Kidney tubule cell (primary cell): ENCODE measurements at places on chromosomes 3 and 15.

DNA sequence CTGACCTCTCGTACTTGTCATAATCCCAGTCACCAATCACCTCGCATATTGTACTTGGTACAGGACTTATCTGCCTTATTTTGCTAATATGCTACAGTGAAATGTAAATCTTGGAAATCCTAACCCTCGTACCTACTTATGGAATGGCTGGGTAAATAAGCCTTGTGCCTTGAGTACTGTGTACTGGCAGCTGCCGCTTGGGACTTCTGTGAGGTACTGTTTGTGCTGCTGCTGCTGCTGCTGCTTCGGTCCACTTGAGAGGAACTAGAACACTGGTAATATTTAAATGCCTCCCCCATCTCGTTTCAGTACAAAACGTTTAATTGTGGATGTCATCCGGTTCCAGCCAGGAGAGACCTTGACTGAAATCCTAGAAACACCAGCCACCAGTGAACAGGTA lies 42.5 kb upstream of the CRTC3 start:
- no peak for DNase-seq

- no peak for DNase-seq
Observed at GRCh38 chr3:114480442-114480841, 186.6 kb downstream of the TIGIT start.

DNA sequence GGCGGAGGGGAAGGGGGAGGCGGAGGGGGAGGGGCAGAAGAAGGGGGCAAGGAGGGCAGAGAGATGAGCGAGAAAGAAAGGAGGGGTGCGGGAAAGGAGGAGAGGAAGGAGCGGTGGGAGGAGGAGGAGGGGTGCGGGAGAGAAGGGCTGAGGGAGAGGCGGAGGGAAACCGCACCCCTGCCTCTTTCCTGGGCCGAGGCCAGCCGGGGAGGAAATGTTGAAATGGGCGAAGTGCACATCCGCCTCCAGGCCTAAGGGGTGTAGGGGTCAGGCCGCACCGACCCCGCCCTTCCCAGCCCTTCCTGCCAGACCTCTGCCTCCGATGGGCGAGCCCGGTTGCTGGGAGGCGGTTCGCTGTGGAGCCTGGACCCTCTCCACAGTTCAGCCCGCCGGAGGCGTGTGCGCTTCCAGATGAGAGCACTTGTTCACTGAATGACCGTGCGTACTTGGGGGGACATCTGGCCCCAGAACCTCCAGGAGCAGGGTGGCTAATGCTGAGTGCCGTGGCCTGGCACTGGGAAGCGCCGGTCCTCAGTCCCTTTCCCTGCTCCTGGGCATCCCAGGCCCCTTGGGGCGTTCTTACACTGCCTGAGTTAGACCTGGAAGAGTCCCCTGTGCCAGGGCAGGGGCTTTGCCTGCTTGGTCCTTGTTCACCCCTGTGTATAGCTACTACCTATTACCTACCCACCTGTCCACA lies 110.3 kb upstream of the KLF13 start:
- peak; percentile 76 for DNase-seq

- peak; percentile 5 for DNase-seq
Observed at GRCh38 chr3:178487752-178488151, 48.5 kb upstream of the KCNMB2 start.

- DNase-seq = no peak
Observed at GRCh38 chr3:124075753-124076152, 83.8 kb upstream of the ROPN1 start.

- peak; percentile 96 for DNase-seq
Observed at GRCh38 chr15:59294574-59295260, 78.0 kb downstream of the MYO1E start.

DNA sequence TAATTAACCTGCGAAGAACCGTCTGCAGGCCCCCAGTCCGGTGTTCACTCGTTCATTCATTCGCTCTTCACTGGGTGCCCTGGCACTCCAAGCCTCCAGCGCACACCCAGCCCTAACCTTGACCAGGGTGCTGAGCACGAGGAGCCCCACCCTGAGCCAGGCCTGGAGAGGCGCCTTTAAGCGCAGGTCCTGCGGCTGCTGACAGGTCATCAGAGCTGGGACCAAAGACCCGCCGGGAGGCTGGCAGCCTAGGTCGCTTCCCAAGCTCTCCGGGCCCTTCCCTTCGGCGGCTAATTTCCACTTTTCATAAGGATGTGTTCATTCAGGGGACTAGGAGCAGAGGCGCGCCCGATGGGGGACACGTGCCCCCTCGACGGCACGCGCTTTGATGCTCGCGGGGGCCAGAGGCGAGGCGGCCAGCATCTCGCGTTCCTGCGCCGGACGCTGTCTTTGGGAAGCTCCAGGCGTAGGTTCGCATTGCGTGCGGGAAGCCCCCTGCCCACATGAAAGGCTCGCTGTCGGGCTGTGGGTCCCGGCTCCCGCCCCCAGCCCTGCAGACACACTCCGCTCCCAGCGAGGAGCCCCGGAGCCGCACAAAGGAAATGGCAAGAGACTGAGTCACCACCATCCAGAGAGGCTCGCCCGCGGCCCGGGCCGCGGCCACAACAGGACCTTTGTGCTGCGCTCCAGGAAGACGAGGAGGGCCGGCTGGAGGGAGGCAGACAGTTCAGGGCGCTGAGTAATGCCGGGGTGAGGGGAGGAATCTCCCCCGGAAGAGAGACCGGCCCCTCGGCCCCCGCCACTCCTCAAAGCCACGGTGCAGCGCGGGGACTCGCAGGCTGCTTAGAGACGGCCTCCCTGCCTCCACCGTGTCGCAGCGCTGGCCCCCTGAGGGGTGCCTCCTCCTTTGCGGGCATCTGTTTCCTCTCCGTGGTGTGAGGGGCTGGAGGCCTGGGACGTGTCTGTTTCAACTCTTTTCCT lies 266.4 kb upstream of the HES1 start:
- peak; percentile 89 for DNase-seq

- DNase-seq = peak; percentile 18
Observed at GRCh38 chr3:188646592-188646991, 492.6 kb downstream of the LPP start.

GRCh38 chr3:105579439-105579838 lies 212.7 kb downstream of the ALCAM start:
- DNase-seq = no peak

DNA sequence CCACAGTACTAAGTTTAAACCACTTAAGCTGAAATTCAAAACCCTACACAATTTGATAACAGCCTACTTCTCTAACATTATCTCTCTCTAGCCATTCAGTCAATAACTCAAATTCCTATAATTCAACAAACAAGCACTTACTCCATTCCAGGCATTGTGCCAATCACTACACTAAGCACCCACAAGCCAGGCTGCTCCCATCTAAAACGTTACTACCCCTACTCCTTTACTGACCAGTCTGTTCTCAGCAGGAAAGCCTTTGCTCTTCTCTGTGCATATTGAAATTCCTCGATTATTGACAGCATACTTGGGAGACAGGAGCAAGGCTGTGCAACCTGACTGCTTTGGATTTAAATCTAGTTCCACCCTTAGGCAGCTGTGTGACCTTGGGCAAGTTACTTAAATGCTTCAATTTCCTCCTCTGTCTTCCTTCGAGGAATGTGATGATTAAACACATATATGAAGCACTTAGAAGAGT lies 177.2 kb upstream of the THBS1 start:
- peak; percentile 64 for DNase-seq

- peak; percentile 48 for DNase-seq
Observed at GRCh38 chr3:69855436-69856162, 116.3 kb downstream of the MITF start.

DNA sequence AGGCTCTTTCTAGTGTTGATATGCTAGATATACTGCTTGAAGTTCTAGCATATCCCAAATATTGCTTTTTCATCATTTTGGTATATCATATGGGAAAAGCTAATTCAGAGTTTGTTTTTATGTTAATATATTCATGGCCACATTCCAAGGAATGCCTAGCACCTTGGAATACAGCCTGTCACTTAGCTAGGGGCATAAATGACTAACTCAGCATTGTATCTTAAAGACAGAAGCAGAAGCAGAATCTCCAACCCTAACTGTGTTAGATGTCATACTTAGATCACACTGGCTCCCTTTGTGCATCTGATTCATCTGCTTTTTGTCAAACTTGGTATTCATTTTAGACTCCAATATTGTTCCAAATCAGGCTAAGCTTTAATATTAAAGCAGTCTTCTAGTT lies 130.8 kb upstream of the TSPAN3 start:
- DNase-seq = peak; percentile 21

- DNase-seq = no peak
Observed at GRCh38 chr15:74543043-74543422, 2.0 kb downstream of the ARID3B start.

GRCh38 chr3:136351351-136351750 lies 101.2 kb downstream of the PCCB start:
- DNase-seq = no peak

DNA sequence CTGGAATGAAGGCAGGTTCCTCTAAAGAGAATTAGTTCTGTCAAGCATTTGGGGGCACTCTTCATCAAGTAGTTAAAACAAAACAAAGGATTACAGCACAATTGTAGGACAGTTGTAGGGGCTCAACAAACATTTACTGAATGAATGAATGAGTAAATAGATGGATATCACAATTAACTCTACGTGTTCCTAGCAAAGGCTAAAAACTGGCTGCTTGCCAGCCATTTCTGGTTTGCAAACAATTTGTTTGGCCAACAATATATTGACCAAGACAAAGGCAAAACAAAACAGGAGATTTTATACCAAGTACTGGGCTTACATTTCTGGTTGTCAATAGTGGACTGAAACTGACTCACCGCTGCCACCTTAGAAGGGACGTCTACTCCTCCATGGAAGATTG lies 116.8 kb downstream of the ZNF280D start:
- DNase-seq = no peak

DNA sequence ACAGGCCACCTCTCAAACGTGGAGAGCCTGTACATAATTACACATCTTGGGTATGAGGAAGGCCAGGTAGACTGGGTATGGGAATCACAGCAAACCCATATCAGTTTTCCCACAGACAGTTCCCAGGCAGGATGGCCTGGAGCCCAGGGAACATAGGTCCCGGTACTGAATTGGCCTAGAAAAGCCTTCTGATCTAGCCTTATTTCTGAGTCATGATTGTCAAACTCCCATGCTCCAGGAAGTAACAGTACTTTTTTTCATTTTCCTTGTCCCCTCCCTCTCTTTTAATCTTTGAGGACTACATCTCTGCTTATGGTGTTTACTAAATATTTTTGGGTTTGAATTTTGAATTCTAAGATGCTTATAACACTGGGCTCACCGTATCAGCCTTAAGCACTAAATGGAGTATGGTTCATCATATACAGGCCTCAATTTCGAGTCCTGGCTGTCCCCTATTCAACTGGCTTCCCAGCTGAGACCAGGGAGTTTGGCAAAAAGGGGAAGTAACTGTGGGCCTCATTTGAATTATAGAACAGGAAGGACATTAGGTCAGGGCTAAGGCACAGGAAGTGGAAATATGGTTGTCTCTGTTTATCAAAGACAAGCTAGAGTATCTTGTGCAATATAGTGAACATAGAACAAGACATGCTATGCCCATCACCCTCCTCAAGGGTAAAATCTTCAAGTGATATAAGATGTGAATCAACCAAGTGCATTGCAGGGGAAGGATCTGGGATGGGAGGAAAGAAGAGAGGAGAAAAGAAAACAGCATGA lies 494.6 kb downstream of the NTRK3 start:
- DNase-seq = peak; percentile 66

GRCh38 chr15:95645791-95646338 lies 684.6 kb upstream of the NR2F2 start:
- DNase-seq = no peak

GRCh38 chr3:197001972-197002700 lies 27.5 kb downstream of the MELTF start:
- DNase-seq = no peak

GRCh38 chr15:62822228-62822627 lies 220.3 kb upstream of the TPM1 start:
- DNase-seq = peak; percentile 66

DNA sequence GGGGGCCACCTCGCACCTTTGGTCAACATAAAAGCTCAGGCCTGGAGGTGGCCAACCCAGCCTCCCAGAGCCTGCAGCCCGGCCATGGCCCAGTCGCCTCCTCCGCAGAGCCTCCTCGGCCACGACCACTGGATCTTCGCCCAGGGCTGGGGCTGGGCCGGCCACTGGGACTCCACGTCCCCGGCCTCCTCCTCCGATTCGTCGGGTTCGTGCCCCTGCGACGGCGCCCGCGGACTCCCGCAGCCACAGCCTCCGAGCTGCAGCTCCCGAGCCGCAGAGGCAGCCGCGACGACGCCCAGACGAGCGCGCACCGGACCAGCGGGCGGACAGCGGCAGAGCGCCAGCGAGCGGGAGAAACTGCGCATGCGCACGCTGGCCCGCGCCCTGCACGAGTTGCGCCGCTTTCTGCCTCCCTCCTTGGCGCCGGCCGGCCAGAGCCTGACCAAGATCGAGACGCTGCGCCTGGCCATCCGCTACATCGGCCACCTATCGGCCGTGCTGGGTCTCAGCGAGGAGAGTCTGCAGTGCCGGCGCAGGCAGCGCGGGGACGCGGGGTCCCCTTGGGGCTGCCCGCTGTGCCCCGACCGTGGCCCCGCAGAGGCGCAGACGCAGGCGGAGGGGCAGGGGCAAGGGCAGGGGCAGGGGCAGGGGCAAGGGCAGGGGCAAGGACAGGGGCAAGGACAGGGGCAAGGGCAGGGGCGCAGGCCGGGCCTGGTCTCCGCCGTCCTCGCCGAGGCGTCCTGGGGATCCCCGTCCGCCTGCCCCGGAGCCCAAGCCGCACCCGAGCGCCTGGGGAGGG lies at the start of gene MESP2:
MESP2 (plus strand) TSS at position 59 of the 799 bp plus-strand sequence; CDS start at position 85, 26 bp downstream.
- peak; percentile 83 for DNase-seq

DNA sequence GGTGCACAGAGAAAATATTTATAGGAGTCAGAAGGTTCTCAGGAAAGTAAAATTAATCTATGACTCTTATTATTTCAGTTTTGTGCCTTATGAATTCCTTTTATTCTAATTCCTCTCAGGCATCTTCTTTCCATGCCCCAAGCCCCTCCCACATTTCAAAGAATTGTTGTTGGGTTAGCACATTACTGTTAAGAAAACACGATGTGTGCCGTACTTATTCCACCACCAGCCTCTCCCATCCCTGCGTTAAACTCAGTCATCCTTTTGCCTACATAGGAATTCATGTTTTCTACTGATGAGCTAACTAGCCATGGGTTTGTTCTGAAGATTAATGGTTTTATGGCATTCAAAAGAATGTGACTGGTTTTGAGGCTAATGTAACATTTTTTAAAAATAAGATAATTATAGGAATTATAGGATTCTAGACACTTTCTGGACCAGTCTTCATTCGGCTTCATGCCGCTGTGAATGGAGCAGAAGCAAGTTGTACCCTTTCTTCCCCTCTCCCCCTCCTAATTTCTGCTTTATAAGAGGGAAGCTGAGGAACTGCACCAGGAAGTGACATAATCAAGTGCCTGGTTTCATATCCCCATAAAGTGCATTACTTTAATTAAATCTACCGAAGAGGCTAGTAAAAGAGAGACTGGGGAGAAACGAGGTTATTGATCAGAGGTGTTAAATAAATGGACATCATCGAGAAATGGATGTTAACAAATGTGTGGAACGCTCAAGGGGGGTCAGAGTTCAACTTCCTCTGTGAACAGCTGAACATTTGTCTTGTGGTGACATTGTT lies 12.3 kb upstream of the MB21D2 start:
- no peak for DNase-seq

DNA sequence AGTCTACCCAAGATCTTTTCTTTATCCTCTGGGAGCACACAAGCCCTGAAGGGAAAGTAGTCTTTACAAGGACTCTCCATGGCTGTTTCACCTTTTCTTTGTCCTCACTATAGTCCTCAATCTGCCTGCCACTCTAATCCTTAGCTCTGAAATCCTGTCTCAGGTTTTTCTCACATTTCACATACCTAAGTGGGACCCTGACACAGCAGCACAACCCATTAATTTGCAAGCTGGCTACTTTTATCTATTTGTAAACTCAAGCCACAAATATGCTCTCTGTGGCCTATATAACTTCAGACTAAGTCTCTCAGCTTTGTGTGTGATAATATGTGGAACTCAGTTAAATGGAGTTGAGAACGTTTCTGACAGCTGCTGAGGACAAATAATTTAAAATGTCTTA lies 19.8 kb downstream of the SIN3A start:
- DNase-seq = no peak
